ENCODE measurements at places on chromosomes 13 and 19.

DNA sequence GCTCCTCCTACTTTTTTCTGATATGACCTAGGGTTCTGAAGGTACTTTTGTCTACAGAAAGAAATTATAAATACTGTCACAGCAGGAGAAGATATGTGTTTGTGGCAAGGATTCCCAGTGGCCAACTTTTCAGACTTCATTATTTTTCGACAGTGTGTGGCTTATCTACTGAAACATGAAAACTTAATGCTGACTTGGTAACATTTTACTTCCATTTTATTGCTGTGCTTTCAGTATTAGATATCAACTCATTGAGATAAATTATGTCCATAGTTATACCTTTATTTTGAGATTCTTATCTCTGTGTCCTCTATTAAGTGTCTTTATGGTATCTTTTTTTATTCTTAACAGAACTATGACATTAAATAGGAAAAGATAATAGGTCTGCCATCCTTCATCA, 700.0 kb downstream of the PCDH9 start:
- no peak for ATAC-seq

DNA sequence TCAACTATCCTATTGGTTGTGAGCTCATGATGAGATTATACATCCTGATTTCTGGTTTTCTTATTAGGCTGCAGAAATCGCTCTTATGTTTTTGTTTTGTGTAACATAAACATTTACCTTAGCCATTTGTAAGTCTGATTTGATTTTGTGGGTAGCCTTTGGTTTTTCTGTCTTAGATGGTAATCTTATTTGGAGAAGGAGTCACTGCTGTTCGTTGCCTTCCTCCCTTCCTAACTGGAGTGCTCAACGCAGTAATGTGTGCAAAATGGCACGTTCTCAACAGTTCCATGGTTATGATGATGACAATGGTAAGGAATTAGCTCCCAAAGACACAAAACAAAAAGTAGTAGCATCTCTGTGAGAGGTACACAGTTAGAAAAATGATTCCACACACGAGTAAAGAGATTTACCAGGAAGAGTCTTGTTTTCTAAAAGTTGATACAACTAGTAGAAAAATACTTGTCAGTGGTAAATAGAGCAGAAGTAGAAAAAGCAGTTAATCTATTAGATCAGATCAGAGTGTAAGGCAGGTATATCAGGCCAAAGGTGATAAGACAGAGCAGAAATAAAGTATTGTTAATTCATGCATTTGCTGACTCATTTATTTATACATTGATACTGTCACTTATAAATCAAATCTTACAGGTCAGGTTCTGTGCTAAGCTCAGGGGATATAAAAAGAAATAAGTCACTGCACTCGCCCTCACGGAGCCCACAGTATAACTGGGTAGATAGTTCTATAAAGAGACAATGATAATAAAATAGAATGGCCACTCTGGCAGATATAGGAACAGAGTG, 270.0 kb downstream of the NALCN start:
- ATAC-seq: no peak

DNA sequence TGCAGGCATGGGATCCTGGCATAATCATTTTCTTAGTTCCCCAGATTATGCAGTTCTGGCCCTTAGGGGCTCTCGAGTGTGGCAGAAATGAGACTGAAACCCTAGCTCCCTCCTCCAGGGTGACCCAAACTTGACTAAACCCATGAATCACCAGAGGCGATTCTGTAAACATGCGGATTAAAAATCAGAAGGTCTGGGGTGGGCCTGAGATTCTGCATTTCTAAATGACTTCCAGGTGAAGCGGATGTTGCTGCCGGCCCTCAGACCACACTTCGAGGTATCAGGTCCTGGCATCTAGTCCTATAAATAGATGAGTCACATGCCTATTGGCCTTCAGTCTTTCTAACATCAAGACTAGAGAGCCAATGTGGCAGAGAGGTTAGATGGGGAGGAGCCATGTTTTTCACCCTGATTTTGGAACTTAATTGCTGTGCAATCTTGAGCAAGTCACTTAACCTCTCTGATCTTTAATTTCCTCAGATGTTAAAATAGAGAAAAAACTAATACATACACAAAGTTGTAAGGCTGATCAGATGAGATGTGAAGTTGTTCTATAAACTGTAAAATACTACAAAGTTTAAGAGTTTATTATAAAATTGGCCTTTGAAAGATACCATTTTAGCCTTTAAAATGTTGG, 431.2 kb downstream of the FOXO1 start:
- ATAC-seq: no peak

DNA sequence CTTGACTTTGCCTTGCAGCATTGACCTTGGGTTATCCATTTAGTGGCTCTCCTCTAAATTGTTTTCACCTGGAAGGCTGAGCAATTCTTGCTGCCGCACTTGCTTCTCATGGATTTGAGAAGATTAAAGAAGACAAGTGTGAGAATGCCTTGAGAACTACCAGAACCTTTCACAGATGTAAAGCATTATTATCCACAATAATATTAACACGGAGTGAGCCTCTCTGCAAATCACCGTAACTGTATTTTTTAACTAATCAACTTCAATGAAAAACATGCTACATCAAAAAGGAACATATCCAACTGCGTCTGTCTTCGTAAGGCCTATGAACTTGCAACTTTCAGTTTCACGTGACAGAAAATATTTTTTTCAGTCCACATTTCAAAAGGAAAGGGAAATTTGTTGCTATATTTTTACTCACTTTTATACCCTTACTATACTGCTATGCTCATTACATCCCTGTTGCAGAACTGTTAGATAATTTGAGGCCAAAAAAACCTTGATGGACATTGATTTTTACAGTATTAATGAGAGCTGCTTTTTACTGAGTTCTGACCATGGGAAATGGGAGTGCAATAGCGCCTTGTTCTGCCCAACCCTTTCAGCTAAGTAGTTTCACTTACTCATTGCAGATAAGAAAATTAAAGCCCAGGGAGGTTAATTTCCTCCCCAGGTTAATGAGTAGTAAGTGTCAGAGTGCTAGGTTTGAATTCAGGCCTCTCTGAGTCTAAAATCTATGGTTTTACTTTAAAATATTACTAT, 93.8 kb upstream of the RAP2A start:
- ATAC-seq: no peak

DNA sequence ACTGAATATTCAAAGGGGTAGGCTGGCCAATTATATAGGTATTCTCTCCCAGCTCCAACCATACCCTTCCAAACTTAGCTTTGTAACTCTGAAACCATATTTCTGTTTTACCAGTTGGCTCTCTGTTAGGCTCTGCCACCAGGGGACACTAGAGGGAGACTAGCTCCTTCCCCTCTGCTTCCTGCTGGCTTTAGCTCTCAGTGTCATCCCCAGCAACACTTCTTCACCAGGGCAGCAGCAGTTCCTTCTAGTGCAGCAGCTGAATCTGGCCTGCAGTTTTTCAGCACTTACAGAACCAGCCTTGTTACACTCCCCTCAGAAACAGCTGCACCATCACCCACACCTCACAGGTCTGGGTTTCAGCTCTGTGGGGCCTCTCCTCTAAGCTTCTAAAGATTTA, 51.0 kb upstream of the DOCK9 start:
- no peak for ATAC-seq

DNA sequence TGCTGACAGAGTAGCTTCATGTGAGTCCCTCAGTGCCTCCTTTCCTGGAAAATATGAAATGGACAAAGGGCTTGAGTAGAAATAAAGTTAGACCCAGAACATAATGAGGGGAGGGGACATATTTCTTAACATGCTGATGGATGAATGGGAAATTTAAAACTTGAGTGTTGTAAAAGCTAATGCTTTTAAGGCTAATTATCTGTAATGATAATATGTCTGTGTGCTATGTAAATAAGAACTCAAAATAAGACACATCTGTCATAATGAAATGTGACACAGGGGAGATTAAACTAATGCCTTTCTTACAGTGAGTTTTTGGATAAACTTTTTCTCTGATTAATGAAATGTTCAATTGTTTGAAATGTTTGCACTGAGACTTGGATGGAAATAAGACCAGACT, 65.8 kb upstream of the RFXAP start:
- ATAC-seq: no peak

DNA sequence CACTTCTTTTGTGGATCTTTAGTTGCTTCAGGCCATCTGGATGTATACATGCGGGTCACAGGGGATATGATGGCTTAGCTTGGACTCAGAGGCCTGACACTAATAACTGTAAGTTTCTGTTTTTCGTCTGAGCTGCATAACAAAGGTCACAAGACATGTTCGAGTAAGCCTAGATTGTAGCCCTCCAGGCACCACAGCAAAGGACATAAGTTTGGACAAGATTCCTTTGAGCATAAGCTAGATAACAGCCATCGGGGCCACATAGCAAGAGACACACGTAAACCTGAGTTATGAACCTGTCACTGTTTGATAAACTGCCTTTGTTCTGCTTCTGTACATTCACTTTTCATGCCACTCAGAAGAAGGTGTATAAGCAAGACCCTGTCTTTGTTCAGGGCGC, 14.6 kb downstream of the IGFL3 start:
- ATAC-seq: no peak

DNA sequence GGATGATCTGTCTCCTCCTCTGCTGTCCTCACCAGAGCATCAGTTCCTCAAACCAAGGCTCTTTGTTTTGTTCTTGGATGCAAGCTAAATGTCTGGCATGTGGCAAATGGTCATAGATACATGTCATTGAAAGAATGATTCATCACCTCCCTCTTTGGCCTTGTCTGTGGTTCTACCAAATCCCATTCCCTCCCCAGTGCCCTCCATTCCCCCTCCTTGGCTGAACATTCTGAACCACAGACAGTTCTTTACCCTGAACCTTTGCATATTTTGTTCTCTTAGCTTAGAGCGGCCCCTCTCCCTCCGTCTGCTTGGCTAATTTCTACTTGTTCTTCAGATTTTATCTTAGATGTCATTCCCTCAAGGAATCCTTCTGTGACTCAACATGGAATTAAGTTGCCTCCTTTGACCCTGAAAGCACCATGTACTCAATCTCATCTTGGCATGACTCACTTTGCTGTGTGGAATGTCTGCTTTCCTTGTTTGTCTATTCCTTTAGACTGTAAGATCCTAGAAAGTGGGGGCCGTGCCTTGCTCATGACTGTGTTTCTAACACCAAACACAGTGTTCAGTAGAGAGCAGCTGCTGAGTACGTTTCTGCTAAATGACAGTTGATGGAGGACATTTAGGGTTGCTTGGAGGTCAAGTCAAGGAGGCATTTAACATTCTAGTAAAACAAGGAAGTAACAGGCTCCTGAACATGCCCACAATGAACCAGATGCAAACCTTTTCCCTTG, 8.1 kb downstream of the ALOX5AP start:
- ATAC-seq: peak; percentile 80

DNA sequence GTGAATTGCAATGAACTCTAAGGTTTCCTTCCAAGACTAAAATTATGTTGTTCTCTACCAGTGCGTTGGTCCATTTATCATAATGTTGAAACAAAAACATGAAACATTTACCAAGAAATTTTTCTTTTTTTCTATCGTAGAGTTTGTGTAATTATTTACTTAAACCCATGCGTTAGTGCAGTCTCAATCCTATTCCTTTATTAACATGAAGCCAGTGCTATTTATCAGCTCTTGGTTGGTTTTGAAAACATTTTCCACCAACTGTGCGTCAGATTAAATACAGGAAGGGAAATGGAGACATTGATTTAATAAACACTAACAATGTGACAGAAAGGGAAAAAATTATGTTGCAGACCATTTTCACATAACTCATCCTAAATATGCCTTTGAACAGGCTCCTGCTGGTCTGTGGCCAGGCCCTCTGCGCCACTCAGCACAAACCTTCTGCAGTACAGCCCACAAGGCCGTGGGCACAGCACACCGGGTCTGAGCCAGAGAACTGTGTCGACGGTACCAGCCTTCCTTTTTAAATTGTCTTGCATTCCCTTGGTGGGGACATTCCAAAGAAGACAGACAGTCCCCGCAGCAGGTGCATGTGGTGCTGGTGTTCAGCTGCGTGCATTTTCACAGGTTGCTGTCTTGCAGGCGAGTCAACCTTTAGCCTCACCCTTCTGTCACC, 135.8 kb downstream of the SHISA2 start:
- ATAC-seq: no peak

- no peak for ATAC-seq
Measured at GRCh38 chr13:66219506-66219905, 1010.6 kb downstream of the PCDH9 start.

- ATAC-seq: no peak
Measured at GRCh38 chr13:25871389-25872125, 180.3 kb downstream of the SHISA2 start.

- ATAC-seq: no peak
Measured at GRCh38 chr19:2841855-2842574, 740 bp downstream of the ZNF555 start.

DNA sequence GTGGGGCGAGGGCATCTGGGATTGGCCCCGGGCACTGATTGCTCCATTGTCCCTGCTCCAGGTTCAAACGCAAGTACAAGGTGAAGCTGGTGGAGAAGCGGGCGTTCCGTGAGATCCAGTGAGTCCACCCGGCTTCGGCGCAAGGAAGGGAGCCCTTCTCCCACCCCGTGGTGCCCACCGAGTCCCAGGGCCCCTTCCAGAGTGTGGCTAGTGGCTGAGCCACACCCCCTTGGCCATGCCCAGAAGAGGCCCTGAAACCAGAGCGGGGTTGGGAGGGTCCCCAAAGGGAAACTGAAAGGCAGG, 11.2 kb downstream of the NOP53 start:
- ATAC-seq: no peak

DNA sequence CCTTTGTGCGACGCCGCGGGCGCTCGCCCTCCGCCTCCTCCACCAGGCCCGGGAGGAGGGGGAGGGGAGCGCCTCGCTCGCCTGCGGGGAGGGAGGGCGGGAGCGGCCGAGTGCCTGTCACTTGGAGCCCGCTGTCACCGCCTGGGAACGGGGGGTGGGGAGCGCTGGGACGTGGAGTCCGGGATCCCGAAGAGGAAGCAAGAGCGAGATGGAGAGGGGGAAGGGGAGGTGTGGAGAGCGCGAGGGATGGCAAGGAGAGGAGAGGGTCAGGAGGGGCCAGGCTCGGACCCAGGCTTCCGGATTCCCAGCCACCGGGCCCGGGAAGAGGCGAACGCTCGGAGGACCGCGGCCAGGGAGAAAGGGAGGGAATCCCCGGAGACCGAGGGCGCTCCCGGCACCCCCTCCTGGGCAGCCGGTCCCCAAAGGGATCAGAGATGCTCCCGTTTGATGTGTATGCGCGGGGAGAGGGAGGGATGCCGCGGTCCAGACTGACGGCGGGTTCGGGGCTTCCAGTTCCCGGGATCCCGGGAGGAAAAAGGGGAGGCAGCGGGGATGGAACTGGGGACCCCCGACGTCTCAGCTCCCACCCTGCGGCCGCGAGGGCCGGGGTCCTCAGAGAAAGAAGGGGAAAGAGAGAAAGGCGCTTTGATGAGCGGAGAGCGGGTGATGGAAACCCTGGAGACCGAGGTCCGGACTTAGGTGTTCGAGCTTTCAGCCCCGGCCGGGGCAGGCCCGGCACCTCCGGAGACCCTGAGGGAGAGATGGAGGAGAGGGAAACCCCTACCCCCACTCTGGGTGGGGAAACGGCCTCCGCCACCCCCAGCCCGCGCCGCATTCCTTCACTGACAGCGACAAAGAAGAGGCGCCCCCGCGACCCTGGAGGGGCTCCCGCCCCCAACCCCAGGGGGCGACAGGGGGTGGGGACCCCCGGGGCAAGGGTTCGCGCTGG, 4.7 kb upstream of the DPF1 start:
- ATAC-seq: peak; percentile 30

All from motor neuron (in vitro differentiated cells).